ENCODE measurements at places on chromosomes 16 and 17. TPM values are rescaled to one million over a fixed set of nuclear protein-coding genes. Genes with fewer than 3 reads are reported as not detected.

GRCh38 chr16:3876695-3877094, 3.8 kb downstream of the CREBBP start:
- no peak for DNase-seq

- peak; percentile 34 for DNase-seq
Measured at GRCh38 chr16:67277999-67278772, 1.1 kb upstream of the PLEKHG4 start.

DNA sequence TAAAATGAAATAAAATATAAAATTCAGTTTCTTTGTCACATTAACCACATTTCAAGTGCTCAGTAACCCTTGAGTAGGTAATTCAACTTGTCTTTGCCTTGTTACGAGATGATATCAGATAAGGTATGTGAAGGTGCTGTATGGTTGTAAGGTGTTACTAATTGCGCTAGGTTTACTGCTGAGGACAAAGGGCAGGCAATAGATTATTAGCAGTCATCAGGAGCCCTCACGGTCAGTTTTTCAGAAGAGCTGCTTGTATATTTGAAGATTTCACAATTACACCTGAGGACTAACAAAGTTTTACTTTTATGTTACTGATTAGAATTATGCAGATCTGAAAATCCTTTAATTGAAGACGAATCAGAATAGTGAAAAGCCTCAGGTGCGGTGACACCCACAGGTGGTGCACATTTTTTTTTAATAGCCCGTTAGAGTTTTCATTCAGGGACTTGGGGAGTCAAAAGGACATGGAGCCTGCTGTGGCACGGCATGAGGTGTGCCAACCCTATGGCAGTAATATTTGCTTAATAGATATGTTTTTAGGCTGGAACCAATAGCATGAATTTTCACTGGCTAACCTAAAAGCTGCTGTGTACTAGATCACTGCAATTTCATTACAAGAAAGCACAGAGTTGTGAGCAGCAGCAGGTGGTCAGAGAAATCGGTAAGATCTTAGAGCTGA, 16.4 kb downstream of the NDEL1 start:
- peak; percentile 88 for DNase-seq

GRCh38 chr16:21652453-21652852, at the start of gene IGSF6:
TSS of gene IGSF6 (minus strand) at chr16:21652608. CDS start at chr16:21652598, 10 bp downstream.
- DNase-seq: no peak

DNA sequence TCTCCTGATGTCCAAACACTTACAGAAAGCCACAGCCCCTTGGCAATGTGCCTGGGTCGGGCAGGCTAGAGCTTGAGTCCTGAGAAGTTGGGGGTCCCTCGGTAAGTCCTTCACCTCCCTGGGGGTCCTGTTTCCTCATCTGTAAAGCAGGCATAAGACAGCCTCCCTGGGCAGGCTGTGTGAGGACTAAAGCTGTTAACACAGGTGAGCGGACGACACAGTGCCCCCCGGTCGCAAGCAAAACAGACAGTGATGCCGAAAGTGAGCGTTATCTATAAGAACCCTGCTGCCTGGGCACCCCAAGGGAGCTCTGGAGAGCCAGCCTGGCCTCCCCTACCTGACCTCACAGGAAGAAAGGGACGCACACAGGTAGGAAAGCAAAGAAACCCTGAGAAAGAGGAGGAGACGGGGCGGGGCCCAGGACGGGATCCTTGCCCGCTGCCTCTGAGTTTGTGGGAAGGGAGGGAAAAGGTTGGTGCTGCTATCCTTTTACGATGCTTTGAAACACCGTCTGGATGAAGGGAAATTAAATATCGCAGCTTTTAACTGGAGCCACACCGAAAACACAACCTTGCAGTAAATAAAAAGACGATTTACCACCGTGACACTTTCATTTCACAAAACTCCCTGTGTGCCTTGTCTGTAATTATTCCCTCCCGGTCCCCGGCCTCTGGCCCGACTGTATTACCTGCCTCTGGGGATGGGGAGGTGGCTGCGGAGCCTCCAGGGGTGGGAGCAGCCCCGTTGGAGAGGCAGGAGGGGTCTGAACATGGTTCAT, 67.1 kb downstream of the ENGASE start:
- no peak for DNase-seq

GRCh38 chr16:12236589-12236988, 260.1 kb downstream of the SNX29 start:
- DNase-seq: no peak

The CYGB gene
- 1.1 TPM for polyA plus RNA-seq

- no peak for DNase-seq
Measured at GRCh38 chr16:55981557-55981956, 106.4 kb upstream of the CES5A start.

DNA sequence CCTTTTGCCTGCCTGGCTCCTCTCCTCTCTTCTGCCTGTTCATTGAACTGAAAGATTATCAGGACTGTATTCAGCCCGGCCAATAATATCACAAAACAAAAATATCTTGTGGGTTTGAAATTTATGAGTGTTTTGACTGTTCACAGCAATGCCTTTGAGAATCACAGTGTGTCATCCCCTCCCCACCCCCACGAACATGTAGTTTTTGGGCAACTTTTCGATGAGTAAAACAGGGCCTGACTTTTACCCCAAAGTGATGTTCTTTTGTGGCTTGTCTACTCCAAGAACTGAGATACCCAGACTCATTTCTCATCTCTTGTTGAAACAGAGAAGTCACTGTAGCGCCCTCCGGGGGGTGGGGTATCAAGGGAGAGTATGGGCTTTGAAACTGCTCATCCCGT, 675.7 kb downstream of the WWOX start:
- DNase-seq: no peak

DNA sequence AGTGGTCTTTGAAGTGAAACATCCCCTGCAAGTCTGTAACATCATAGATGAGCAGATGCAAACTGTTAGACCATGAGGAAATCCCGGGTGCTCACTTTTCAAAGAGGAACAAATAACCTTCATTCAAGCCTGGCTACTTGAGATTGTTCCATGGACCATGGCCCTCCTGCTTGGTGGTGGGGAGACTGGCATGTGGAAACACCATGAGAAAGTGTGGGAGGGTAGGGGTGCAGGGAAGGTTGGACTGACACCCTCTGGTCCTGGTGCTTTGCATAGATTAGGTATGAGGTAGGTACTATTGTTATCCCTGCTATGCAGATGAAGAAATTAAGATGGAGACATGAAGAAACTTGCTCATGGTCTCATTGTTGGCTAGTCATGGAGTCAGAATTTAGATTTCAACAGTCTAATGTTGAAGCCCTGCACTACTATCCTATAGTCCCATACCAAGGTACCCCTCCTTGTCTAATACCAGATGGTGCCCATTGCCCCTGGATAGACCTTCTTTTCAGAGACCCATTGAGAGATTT, 59.0 kb downstream of the SPACA3 start:
- DNase-seq: no peak
